IMR-90 (cell line): ENCODE measurements at places on chromosomes 3 and 15. TPM values are rescaled to one million over a fixed set of nuclear protein-coding genes. Genes with fewer than 3 reads are reported as not detected.

Gene ONECUT1
- total RNA-seq, result not detected in 2 replicates

DNA sequence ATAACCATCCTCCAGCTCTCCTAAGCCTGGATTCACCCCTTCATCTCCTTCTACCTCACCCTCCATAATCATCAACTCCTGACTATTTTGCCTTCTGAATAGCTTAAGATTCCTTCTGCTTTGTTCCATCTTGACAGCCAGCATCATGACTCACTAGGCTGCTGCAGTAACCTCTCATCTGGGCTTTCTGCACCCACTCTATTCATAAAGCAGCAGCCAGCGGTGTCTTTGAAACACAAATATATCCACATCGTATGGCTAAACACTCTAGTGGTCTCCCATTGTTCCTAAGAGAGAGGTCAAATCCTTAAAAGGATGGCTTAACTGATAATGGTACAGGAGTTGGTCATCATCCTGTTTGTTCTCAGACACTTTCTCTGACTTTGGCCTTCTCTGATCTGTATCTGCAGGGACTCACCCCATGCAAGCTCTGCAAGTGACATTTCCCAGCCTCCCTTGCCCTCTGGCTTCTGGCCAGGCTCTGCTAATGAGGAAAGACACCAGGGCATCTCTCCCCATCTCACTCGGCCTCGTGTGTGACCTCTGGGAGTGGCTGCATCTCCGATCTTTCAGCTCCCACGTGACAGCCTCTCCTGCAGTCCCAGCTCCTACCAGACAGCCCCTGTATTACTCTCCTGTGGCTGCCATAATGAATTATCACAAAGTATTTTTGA, 6.2 kb downstream of the GRK7 start:
- no peak overlapping the region for H3K4me3 ChIP-seq
- H3K4me1 ChIP-seq, result peaks cover 2% of the 10 kb centered on the region; the same call in 1 of the 2 replicates
- H3K27ac ChIP-seq, result no peak overlapping the region
- H3K36me3 ChIP-seq, result no peaks in the 10 kb centered on the region

GRCh38 chr3:152818027-152818426, 16.9 kb upstream of the P2RY1 start:
- H3K36me3 ChIP-seq, result no peaks in the 10 kb centered on the region
- H3K27me3 ChIP-seq, result no peaks in the 10 kb centered on the region
- DNase-seq, result no peak
- no peak overlapping the region for H3K27ac ChIP-seq
- no peak overlapping the region for H3K4me3 ChIP-seq

DNA sequence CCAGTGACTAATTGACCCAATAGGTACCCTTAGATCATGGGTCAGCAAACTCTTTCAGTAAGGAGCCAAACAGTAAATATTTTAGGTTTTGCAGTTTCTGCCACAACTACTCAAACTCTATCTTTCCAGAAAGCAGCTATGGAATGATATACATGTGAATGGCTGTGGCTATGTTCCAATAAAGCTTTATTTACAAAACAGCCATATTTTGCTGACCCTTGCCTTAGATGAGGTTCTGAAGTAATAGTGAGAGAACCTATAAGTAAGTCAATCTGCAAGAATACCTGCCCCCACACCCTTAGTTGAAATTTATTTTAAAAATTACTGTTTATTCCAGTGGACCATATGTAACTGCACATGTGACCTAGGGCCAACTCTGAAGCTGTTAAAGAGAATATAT, 134.0 kb downstream of the CMSS1 start:
- H3K4me1 ChIP-seq, result peaks cover 12% of the 10 kb centered on the region
- peak; percentile 39 for DNase-seq
- no peaks in the 10 kb centered on the region for H3K27me3 ChIP-seq
- no peak overlapping the region for H3K4me3 ChIP-seq

GRCh38 chr3:141796081-141796888, 33.1 kb downstream of the GRK7 start:
- no peak overlapping the region for H3K27ac ChIP-seq
- no peak for DNase-seq
- peaks cover 7% of the 10 kb centered on the region for H3K4me1 ChIP-seq
- no peaks in the 10 kb centered on the region for H3K36me3 ChIP-seq
- no peak overlapping the region for H3K4me3 ChIP-seq

DNA sequence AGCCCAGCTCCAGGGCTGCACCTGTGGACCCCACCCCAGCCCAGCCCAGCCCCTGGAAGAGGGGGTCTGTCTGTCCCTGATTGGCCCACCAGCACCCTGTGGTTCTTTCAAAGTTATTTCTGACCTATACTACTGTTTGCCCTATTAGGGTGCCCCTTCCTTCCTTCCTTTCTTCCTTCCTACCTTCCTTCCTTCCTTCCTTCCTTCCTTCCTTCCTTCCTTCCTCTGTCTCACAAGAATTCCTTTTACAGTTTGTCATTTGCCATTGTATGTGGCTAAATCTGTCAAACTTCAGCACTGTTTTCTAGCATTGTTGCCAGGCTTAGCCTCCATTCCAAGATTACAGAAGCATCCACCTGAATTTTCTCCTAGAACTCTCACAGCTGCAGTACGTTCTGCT, 66.9 kb downstream of the KLF15 start:
- no peaks in the 10 kb centered on the region for H3K36me3 ChIP-seq
- H3K27me3 ChIP-seq, result peaks cover 9% of the 10 kb centered on the region
- no peak for DNase-seq
- no peak overlapping the region for H3K27ac ChIP-seq

DNA sequence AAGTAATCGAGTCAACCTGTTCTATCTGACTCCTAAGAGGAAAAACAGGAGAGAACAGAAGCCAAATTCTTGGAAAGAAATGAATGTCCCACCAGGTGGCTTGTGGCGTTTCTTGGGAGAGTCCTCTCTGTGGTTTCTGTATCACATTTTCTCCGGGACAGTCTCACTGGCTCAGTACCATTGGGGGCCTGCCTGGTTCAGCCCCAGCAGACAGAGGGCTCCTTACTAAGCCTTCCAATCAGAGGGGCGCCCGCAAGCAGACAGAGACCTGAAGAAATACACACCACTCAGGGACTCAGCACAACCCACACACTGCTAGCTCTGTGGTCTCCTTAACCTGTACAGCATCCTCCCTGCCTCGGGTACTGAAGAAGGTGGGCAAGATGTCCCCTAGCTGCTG, 302.1 kb downstream of the TLE3 start:
- DNase-seq, result no peak
- H3K4me3 ChIP-seq, result no peak overlapping the region
- H3K36me3 ChIP-seq, result no peaks in the 10 kb centered on the region

Gene ANKRD34C
- total RNA-seq, result not detected in 2 replicates

Gene SCAMP5
- total RNA-seq, result 0.36 and 0.56 TPM in 2 replicates

GRCh38 chr3:171290680-171291079, 169.5 kb downstream of the TNIK start:
- no peak overlapping the region for H3K27ac ChIP-seq
- no peak for DNase-seq
- H3K4me1 ChIP-seq, result no peaks in the 10 kb centered on the region; the same call in 1 of the 2 replicates
- H3K4me3 ChIP-seq, result no peak overlapping the region
- H3K36me3 ChIP-seq, result no peaks in the 10 kb centered on the region

Gene TMCO5A
- total RNA-seq, result not detected in 2 replicates

DNA sequence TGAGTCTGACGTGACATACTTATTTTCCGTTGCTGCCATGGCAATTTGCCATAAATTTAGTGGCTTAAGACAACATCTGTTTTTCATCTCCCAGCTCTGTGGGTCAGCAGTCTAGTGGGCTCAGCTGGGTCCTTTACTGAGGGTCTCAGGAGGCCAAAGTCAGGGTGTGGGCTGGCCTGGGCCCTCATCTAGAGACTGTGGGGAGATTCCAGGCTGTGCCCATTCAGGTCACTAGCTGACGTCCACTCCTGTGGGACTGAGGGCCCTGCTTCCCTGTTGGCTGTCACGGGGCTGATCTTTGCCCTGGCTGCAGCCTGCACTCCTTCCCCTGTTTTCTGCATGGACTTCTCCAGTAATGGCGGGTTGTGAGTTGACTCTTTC, 19.1 kb downstream of the FGD5 start:
- no peak for DNase-seq
- no peaks in the 10 kb centered on the region for H3K36me3 ChIP-seq
- H3K4me3 ChIP-seq, result no peak overlapping the region

Gene CMSS1
- 13.6 and 18.1 TPM in 2 replicates for total RNA-seq
